Hematopoietic multipotent progenitor cell treated with erythropoietin and hydrocortisone succinate and interleukin-3 and kit ligand, for 4 days (in vitro differentiated cells): ENCODE measurements at places on chromosomes 13 and 19.

GRCh38 chr13:59979589-59979988 lies 184.1 kb downstream of the DIAPH3 start:
- DNase-seq = no peak

- peak; percentile 93 for DNase-seq
These were observed at the start of gene ARID3A for GRCh38 chr19:925526-926322. ARID3A (plus strand) TSS chr19:926035; CDS start chr19:929529, 3,494 bp downstream.

GRCh38 chr19:46618670-46619231 lies 6.1 kb downstream of the PTGIR start:
- DNase-seq = no peak

DNA sequence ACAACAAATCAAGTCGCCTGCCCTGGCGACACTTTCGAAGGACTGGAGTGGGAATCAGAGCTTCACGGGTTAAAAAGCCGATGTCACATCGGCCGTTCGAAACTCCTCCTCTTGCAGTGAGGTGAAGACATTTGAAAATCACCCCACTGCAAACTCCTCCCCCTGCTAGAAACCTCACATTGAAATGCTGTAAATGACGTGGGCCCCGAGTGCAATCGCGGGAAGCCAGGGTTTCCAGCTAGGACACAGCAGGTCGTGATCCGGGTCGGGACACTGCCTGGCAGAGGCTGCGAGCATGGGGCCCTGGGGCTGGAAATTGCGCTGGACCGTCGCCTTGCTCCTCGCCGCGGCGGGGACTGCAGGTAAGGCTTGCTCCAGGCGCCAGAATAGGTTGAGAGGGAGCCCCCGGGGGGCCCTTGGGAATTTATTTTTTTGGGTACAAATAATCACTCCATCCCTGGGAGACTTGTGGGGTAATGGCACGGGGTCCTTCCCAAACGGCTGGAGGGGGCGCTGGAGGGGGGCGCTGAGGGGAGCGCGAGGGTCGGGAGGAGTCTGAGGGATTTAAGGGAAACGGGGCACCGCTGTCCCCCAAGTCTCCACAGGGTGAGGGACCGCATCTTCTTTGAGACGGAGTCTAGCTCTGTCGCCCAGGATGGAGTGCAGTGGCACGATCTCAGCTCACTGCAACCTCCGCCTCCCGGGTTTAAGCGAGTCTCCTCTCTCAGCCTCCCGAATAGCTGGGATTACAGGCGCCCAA lies at the start of gene LDLR:
TSS of gene LDLR (plus strand) at position 210 of the 760 bp plus-strand sequence. CDS start at position 296, 86 bp downstream.
- DNase-seq = peak; percentile 99

GRCh38 chr13:62432295-62432694 lies 1016.6 kb upstream of the PCDH20 start:
- no peak for DNase-seq

GRCh38 chr13:29439601-29440388 lies 155.7 kb downstream of the SLC7A1 start:
- DNase-seq = no peak

DNA sequence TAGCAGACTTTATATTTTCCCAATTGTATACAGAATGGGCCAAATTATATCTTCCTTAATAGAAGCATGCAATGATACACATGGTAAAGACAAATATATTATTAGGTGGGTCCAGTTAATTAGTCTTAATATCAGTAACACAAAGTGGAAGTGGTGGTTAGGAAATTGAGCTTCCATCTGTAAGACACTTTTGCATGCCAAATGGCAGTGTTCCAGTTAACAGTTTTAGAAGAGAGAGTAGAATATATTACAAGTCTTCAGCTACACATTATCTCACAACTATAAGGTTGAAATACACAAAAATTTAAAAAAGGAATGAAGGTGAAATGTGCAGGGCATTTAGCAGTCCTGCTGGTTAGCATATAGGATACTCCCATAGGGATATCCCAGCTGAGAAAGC lies 536.5 kb downstream of the PCDH9 start:
- DNase-seq = no peak

DNA sequence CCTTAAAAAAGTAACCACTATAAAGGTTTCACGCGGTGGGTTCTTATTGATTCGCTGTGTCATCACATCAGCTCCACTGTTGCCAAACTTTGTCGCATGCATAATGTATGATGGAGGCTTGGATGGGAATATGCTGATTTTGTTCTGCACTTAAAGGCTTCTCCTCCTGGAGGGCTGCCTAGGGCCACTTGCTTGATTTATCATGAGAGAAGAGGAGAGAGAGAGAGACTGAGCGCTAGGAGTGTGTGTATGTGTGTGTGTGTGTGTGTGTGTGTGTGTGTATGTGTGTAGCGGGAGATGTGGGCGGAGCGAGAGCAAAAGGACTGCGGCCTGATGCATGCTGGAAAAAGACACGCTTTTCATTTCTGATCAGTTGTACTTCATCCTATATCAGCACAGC lies 30.6 kb downstream of the FGF9 start:
- no peak for DNase-seq

- no peak for DNase-seq
These were observed 20.6 kb downstream of the KLF5 start for GRCh38 chr13:73079359-73079758.

DNA sequence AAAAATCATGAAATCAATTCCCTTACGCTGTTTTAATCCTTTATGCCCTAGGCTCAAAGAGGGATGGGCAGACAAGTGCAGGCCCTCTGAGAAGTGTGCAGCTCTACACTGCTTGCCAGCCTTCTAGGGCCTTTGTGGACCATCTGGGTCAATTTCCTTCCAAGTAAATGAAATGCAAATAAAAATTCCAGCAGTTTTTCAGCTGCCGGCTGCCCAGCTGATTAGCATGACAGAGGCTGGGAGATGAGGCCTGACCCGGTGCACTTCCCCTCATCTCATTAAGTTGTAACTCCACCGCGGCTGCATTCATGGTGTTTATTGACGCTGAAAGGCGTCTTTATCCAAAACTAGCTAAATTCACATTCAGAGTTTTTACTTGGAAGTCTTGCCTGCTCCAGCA lies 47.5 kb upstream of the GSX1 start:
- no peak for DNase-seq

DNA sequence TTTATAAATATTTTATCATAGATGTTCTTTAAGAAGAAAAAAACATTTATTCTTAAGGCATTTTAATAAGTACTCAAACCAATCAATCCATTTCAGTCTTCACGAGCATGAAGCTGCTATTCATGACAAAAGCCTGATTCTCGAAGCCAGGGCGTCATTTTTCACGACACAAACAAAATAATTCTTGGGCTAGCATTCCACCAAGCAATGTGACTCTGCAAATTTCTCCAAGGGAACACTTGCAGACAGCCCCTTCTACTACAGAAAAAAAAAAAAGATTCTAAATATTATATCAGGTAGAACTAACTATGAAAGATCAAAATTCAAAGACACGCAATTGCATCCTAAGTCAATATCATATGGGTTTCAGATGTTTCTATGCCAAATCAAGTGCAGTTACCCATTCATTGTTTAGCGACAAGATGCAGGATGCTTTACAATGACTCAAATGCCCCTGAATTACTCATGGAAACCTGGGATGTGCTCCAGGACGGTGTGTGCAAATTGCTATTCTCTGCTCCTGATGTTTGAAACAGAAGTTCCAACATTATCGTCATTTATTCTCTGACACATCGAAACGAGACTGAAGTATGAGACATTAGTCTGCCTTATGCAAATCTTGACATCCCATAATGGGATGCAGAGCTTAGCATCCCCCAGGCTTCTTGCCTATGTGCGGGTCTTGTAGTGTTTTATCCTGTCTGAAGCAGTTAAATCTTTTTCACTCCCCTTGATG lies 517.7 kb downstream of the MYO16 start:
- peak; percentile 34 for DNase-seq

- no peak for DNase-seq
These were observed 33.6 kb downstream of the AKAP11 start for GRCh38 chr13:42305503-42305902.

DNA sequence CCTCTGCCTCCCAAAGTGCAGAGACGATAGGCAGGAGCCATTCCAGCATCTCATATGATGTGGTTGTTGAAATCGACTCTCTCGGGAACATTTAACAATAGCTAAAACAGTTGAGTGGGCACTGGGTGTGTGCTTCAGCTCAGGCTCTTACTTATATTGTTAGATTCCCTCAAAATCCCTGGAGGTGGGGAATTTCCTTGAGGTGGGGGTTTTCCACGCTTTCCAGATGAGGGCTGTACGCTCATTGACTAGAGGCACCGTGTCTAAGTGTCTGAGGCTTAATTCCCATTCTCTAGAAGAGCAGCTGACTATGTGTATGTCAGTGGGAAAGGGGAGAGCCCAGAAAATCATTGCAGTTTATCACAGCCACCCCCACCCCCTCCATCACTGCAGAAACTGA lies 10.8 kb upstream of the GRAMD1A start:
- DNase-seq = no peak

DNA sequence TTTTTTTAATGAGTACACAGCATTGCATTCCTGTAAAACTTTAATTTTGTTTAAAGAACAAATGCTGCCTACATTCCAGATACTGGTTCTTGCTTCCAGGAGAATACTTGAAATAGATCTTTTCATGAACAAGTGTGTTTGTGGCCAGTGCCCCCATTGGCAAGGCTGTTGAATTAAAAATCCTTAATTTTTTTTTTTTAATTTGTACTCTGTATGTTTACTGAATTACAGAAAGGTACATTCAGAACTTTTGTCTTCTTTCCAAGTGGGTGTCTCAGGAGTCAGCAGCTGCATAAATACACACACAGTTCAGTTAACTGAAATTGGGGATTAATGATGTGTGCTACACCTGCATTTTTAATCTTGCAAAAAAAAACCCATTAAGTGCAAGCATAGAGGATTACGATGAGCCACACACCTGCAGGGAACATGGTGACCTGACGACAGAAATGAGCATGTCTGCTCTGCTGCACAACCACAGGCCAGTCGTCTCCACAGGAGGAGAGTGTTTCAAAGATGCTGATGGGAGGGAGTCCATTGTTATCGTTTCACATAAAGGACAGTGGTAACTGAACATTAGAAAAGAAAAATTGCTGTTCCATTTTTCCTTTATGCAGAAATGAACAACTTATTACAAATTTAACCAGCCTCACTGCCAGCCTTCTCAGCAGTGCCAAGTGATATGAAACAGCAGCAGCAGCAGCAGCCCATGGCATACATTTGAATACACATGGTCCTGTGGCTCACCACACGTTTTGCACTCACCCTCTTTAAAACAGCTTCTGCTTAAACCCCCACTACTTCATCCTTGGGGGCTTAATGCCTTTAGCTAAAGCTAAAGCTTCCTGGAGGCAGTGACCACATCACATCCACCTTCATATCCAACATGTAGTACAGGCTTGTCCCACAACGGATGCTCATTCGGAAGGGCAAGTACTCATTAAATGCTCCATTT lies 72.3 kb upstream of the RFC3 start:
- no peak for DNase-seq

DNA sequence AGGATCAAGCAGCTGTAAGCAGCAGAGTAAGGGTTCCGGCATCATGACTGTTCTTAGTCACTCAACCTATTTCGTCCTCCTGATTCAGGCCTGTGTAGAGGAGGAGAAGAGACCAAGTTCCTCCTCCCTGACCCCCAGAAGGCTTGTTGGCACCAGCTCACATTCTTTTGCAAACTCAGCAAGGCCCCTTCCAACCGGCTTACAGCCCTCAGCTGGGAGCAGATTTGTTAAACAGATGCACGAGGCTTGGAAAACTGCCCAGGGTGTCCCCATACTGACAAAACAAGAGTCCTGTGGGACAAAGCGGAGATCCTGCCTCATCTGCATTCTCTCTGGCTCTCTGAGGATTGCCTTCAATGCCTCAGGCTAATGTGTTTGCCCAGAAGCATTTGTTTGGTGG lies 113.2 kb upstream of the SOX21 start:
- no peak for DNase-seq

DNA sequence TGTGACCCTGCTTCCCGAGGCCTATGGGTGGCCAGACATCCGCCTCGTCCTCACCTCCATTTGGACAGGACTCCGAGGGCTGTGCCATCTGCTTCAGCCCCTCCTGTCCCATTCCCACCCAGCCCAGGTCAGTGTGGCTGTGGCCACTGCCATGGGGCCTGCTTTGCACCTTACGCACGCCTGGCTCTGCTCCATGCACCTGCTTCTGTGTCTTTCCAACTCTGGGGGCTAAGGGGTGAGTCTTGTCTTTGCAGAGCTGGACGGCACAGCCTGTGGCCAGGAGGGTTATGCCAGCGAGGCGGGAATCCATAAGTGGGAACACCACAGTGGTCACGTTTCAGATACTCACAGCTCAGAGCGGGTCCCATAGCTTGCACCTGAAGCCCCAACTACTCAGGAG lies 5.2 kb upstream of the ZNF554 start:
- no peak for DNase-seq

DNA sequence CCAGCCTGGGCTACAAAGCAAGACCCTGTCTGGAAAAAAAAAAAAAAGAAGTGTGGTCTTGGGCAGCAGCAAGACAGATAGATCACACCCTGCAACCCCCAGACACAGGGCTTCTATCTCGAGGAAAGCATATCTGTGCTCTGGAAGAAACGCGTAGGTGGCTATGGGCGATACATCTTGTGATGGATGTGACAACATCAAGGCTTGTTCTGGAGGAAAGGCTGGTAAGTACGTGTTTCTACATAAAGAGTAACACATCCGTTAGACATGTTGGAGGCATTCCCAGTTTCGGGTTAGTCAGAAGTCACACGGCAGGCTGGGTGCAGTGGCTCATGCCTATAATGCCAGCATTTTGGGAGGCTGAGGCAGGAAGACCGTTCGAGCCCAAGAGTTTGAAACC lies 6.6 kb upstream of the DHDH start:
- DNase-seq = peak; percentile 53

DNA sequence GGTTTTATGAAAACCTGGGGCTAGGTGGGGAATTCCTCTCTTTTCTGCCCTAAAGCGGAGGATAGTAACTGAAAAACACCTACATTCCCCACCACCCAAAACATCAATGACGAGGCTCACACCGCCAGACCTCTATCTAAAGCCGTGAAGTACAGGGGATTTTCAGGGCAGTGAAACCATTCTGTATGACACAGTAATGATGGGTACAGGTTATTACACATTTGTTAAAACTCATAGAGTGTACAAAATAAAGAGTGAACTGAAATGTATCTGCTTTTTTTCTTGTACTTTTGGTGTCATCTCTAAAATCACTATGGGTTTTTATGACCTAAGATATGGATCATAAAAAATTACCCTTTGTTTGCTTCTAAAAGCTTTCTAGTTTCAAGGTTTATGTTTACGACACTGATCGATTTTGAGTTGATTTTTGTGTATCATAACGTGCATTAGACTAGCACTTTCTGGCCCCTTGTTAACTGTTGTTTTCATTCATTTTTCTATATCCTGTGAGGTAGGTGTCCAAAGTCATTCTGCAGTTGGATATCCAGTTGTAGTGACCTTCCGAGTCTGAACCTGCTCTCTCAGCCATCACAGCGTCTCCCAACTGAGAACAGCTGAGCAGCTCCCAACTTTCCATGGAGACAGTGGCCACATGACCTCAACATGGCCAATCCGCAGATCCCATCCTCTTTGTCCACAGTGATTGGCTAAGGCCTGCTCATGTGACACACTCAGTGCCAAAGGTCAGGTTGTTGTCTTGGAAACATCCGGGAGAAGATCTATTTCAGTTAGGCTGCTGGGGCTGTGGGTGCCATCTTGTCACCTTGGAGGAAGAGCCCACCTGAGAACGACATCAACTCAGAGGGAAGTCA lies 10.3 kb downstream of the MBD3L2B start:
- no peak for DNase-seq

- DNase-seq = peak; percentile 47
These were observed 34.9 kb upstream of the METTL21C start for GRCh38 chr13:102729560-102730270.
